Pericardium fibroblast (primary cell): ENCODE measurements at places on chromosomes 11 and 22. TPM values are rescaled to one million over a fixed set of nuclear protein-coding genes. Genes with fewer than 3 reads are reported as not detected.

P2RY2 gene
- total RNA-seq = not detected in 2 replicates

OR4A16 gene
- total RNA-seq = not detected in 2 replicates

NOX4 gene
- total RNA-seq = 0.12 and 3.8 TPM in 2 replicates

MISFA gene
- not detected in 2 replicates for total RNA-seq

PDHX gene
- total RNA-seq = 10.2 and 18.6 TPM in 2 replicates

INSC gene
- total RNA-seq = 0.17 TPM in 1 of 2 replicates, not detected in the other
